ENCODE measurements at places on chromosomes 3 and 15. TPM values are rescaled to one million over a fixed set of nuclear protein-coding genes. Genes with fewer than 3 reads are reported as not detected.

The CPNE9 gene
- total RNA-seq, result not detected

The GOLGB1 gene
- total RNA-seq, result 36.1 TPM

The LRRC34 gene
- total RNA-seq, result 6.6 TPM

The NOX5 gene
- 0.22 TPM for total RNA-seq

The GOLGA6B gene
- total RNA-seq, result not detected

The ZMYND10 gene
- total RNA-seq, result 0.22 TPM

The GPR149 gene
- not detected for total RNA-seq

The IL12A gene
- 7.2 TPM for total RNA-seq

The CPB1 gene
- not detected for total RNA-seq

The TF gene
- total RNA-seq, result 0.44 TPM

The TRIM59 gene
- total RNA-seq, result 44.0 TPM
